Activated CD8-positive, alpha-beta memory T cell treated with anti-CD3 and anti-CD28 coated beads, Interleukin-2, amount 50 U/mL, for 48 hours (primary cell): ENCODE measurements at places on chromosomes 6 and 20.

GRCh38 chr6:75130784-75131183, 75.1 kb downstream of the COL12A1 start:
- no peak for DNase-seq

- DNase-seq = no peak
Observed at GRCh38 chr6:121548131-121548530, 112.7 kb downstream of the GJA1 start.

DNA sequence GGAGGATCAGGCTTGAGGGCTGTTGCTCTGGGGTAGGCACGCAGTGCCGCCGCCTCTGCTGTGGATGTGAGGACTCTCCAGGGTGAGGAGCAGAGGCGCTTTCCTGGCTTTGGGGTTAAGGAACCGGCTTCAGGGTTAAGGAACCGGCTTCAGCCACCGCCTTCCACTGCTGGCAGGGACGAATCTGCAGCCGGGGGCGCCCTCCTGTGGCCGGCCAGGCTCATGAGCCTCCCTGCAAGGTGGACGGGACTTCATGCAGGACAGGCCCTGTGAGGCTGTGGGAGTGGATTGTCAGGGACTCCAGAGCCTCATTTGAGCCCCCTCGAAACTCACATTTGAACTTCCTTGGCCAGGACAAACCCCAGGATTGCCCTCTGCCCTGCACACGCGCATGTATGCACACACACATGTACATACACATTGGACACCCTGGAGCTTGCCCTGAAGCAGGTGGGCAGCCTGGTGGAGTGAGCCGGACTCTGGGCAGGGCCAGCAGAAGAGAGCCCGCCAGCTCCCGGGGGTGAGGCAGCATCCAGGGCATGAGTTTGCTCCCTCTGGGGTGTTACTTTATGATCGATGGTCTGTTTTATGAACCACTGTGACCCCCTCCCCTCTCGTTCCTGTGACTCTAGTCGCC, 146.9 kb downstream of the PHACTR3 start:
- DNase-seq = peak; percentile 76

DNA sequence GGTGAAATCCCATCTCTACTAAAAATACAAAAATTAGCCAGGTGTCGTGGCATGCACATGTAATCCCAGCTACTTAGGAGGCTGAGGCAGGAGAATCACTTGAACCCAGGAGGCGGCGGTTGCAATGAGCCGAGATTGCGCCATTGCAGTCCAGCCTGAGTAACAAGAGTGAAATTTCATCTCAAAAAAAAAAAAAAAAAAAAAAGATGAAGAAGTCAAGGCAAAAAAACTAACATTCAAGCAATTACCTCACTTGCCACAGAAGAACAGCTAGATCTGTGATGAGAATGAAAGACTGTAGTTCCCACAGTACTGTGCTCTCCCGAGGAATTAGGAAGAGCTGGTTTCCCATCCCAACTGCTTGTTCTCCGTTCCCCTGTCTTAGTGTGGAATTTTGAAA, 144.7 kb upstream of the ECI2 start:
- DNase-seq = no peak

DNA sequence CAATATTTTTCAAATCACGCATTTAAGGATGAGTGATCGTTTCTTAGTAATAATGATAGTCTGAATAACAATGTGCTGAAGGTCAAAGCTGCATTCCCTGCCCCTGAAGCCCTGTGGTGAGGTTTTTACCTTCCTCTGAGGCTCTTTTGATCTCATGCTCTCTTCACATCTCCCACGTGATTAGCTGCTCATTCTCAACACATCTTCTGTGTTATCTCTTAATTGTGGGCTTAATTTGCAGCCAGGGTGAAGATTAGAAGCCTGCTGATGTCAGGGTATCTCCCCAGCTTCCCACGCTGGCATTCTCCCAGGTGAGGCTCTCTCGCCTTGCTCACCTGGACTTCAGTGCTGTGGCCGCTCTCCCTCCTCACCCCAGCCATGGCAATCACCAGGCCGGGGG, 109.7 kb upstream of the FOXQ1 start:
- no peak for DNase-seq

DNA sequence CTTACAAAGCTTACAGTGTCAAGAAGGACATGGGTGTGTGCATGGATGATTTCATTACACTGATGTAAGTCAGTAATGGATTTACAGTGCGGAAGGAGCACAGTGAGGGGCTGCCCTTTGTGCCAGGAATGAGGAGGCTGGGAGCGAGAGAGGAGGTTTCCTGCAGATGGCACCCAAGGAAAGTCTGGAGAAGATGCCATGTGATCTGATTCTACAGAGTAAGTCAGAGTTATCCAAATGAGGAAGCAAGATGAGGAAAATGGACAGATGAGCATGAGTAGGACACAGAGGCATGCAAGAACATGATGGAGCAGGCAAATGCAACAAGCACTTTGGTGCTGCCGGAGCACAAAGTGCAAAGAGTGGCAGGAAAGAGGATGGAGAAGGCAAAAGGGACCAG, 29.7 kb downstream of the MAP7 start:
- DNase-seq = no peak

DNA sequence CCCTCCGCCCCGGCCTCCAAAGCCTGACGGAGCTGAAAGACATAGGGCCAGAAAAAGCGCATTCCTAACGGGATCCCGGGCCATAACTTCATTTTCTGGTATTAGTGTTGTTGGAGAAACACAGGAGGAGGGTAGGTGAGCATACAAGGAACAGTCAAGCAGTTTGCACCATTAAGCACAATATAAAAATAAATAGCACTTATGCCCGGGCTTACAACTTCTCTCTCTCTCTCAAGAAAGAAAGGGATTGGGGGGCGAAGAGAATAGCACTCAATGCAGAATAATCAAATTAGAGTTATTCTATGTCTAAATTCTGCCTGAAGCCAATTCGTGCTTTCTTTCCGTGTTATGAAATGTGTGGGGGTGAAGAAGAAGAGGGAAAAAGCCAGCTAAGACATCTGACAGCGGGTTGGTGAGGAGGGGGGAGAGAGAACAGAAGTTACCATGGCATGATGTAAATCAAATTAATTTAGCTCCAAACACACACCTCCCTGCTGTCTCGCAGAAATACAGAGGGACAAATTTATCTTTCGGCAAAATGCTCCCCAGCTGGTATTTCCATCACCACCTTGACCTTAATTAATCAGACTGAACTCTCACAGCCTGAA, 508 bp upstream of the METTL24 start:
- DNase-seq = no peak

DNA sequence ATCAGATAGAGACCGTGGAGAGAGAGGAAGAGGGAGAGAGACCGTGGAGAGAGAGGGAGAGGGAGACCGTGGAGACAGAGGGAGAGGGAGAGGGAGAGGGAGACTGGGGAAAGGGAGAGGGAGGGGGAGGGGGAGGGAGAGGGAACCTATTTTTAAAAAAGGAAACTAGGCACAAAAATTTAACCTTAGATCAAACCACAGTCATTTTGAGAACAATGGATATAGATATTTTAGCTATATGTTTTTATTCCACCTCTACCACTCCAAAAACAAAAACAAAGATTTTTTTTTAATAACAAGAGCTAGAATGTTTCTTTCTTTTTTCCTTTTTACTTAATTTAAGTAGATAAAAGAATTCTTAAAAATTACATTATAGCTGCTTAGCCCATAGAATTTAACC, 65.1 kb upstream of the SCGN start:
- no peak for DNase-seq

DNA sequence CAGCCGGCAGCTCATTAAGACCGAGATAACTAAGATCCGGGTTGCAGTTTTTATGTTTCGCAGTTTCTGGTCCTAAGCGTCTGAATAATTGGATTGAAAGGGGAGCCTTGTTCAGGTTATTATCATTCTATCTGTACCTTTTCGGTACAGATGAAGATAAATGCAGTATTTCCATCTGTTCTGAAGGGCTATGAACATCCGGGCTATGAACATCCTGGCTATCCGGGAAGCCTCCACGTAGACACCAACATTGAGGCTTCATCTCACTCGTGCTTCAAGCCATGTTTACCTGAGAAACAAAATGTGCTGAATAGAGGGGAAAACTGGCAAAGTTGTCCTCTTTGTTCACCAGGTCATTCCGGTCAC, 399 bp upstream of the REPS1 start:
- no peak for DNase-seq

DNA sequence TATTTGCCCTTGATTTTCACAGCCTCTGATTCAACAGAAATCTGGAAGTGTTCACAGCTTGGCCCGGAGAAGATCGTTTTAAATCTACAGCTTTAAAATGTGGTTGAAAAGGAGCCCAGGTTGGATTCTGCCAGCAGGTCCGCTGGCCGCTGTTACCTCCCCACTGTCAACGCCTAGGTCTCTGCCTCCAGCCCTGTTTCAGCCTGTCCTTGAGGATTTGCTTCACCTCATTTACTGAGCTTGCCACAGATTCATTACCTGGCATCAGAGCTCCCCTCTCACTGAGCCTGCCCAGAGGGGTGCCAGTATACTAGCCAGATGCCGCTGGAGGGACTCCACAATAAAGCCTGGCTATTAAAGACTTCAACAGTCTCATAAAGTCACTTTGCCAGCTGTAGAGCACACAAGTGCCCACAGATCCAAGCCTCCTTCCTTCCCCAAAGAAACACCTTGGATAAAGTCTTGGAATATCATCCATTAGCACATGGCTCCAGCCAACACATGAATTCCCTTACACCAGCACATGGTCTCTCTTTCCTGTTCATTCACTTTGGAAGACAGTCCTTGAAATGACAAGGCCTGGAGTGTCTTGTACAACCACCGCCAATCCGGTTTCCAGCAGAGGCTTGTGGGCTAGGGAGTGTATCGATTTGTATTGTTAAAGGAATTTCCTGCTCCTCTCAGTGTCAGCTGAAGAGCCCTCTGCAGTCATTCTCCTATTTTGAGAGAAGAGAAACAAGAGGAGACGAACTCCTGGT, 9.5 kb upstream of the NR2E1 start:
- no peak for DNase-seq

- no peak for DNase-seq
Observed at GRCh38 chr6:155273431-155273830, 9.6 kb downstream of the CLDN20 start.

GRCh38 chr20:61608275-61609085, 356.4 kb downstream of the CDH4 start:
- no peak for DNase-seq

GRCh38 chr6:168002804-168003203, 5.3 kb downstream of the KIF25 start:
- DNase-seq = no peak

DNA sequence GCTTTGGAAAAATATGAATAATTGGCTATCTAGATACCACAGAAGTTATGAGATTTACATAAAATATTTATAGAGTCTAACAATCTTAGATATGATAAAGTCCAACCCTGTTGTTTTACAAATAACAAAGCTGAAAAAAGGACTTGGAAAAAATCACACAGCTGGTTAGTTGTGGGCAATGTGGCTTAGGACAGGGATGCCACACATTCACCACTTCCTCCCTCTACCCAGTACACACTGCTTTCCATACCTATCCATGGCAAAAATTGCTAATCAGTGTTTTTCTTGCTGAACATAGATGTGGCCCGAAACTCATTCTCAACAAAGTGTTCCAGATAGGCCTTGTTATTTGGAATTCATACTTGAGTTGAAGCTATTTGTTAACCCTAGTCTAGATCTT, 147.3 kb upstream of the BMP5 start:
- DNase-seq = no peak
